ENCODE measurements at places on chromosomes 1 and 21.
A peak's percentile ranks its signal among the peaks of the same experiment; 100 is the strongest.

DNA sequence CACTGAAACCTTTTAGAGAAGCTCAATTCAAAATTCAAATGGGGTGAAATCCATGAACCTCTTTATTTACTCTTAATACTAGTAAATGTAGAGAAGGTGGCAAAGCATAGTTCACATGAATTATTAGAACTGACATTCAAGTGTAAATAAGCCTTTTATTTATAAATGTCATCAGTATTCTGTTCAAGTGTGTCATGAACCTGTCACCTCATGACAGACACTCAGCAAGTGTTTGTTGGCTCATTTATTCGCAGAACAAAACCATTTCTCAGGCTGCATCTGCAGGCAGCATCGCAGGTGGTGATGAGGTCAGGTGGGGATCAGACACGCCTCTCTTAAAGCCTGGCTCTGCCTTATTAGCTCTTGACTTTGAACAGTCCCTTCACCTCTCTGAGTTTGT is 116.6 kb downstream of the SETD4 start:
- no peak for DNase-seq

DNA sequence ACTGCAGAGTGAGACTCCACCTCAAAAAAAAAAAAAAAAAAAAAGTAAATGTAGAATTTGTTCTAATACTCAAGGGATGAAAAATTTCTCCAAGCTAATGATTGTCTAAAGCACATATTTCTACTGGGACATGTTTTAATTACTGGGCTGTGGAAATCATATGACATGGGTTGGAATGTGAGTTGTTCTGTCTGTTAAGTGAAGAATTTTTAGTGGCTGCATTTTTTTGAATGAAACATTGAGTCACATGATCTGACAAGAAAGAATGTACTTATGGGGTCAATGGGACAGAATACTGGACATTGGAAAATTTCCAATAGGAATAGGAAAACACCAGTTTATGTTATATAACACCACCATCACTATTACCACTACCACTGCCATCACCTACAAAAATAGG is 123.8 kb upstream of the IVNS1ABP start:
- DNase-seq, result peak; percentile 20

DNA sequence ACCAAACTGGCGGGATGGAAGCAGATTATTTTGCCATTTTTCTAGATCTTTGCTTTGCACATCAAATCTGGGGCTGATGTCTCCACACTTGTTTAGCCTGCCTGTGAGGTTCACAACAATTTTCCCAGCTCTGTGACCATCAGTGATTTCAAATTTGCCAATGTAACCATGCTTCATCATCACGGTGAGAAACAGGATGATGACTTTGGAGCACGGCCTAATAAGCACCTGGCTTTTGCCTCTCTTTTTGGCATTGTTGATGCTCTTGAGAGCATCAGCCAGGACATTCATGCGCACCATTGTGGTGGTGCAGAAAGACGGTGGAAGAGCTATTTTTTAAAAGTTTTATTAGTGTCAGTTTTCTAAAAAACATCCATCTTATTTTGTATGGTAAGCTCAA is 50.1 kb downstream of the IARS2 start:
- no peak for DNase-seq

GRCh38 chr1:15939181-15940109 is 36.5 kb downstream of the ZBTB17 start:
- DNase-seq, result peak; percentile 66

- DNase-seq, result no peak
These were observed 16.6 kb upstream of the S1PR1 start for GRCh38 chr1:101219924-101220870.
